Left ventricle myocardium inferior (tissue), 1 donor: ENCODE measurements at places on chromosomes 7 and 10. TPM values are rescaled to one million over a fixed set of nuclear protein-coding genes. Genes with fewer than 3 reads are reported as not detected.

DNA sequence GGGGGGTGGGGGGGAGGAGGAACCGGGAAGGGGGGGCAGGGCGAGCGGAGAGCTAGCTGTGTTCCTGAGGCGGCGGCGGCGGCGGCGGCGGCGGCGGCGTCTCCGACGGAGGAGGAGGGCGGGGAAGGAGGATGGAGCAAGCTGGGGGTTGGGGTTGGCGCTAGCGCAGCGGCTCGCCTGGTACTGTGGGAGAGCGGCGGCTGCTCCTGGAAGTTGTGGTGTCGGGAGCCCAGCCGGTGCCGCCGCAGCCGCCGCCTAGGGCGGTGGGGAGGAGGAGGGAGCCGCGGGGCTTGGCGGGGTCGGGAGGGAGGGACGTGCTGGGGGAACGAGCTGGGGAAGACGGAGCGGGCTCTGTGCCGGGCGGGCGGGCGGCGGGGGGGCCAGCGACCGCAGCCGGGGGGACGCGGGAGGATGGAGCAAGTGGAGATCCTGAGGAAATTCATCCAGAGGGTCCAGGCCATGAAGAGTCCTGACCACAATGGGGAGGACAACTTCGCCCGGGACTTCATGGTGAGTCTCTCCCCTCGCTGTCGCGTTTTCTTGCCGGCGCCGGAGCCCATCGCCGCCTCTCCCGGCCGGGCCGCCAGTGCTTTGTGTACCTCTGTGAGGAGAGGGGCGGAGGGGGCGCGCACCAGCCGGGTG lies at the start of gene PTPN12:
TSS of gene PTPN12 (plus strand) at position 160 of the 642 bp plus-strand sequence. CDS start at position 412, 252 bp downstream.
- H3K27ac ChIP-seq, result peak within 1 kb of the TSS; percentile 100
- no peak for DNase-seq
- H3K27me3 ChIP-seq, result no peaks in the 10 kb centered on the region
- peak within 1 kb of the TSS; percentile 100 for H3K4me3 ChIP-seq
- no peaks in the 10 kb centered on the region for H3K36me3 ChIP-seq

GRCh38 chr10:38127812-38128211 lies 33.7 kb downstream of the ZNF37A start:
- DNase-seq, result no peak
- no peak overlapping the region for H3K4me3 ChIP-seq
- peaks cover 10% of the 10 kb centered on the region for H3K36me3 ChIP-seq
- no peaks in the 10 kb centered on the region for H3K27me3 ChIP-seq

DNA sequence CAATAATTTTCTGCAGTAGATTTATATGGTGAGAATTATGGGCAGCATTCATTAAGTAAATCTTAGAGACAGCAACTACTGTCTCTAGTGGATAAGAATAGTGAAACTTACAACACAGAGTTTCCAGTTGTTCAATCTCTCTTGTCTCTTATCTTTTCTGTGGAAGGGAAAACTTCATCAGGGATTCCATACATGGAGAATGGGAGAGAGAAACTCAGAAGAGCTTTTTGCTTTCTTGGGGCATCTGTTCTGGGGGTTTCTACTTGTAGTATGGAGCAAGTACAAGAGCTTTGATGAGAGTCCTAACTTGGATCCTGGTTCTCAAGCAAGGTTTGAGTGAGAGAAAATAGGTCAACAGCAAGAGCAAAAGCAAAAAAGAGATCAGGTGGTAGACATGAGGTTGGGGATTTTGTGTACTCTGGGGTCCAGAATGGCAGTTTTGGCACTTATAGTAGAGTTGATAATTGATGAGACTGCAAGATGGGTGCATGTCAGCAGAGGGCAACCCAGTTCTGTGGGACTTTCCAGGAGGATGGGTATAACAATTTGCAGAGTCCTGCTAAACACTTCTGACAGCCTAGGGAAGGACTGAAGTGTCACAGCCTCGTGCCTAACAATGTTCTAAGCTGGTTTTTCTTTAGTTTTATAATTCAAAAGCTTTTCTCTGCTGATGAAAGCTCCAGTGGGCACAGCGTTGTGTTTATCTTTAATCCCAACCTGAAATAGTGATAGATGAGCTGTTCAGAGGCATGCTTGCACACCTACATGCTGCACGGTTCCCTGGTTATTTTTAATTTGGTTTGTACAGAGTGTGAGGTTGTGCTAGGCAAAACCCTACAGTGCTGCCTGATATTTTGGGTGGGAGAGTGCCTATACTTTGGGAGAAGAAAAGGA lies 32.0 kb upstream of the STRIP2 start:
- DNase-seq, result no peak
- peaks cover 13% of the 10 kb centered on the region for H3K4me1 ChIP-seq
- no peak overlapping the region for H3K27ac ChIP-seq
- H3K36me3 ChIP-seq, result peaks cover 17% of the 10 kb centered on the region
- no peaks in the 10 kb centered on the region for H3K27me3 ChIP-seq

- no peak overlapping the region for H3K27ac ChIP-seq
- no peak for DNase-seq
- no peaks in the 10 kb centered on the region for H3K27me3 ChIP-seq
- peaks cover 12% of the 10 kb centered on the region for H3K36me3 ChIP-seq
- H3K4me3 ChIP-seq, result no peak overlapping the region
Measured at GRCh38 chr7:140719721-140720120, 23.2 kb downstream of the NDUFB2 start.

DNA sequence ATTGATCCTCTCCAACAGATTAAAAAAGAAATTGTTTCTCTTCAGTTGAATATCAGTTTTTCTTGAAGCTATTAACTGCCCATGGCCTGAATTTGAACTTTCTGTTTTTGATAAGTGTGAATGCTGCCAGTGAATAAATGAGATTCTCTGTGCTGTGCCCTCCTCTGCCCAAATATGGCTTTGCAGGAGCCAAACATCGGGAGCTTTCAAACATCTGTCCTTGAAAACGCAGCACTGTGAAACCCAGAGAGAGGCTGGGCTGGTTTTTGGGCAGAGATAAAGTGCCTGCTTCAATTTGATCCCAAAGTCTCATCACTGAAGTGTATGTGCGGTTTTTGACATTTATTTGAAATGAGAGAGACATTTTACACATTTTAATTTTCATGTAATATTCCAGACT lies 268.3 kb upstream of the SHH start:
- H3K4me1 ChIP-seq, result no peaks in the 10 kb centered on the region
- no peak overlapping the region for H3K27ac ChIP-seq
- H3K36me3 ChIP-seq, result no peaks in the 10 kb centered on the region
- H3K27me3 ChIP-seq, result peaks cover 63% of the 10 kb centered on the region

GRCh38 chr10:49762566-49762877 lies 399 bp upstream of the OGDHL start:
- peaks cover 9% of the 10 kb centered on the region for H3K4me1 ChIP-seq
- H3K36me3 ChIP-seq, result no peaks in the 10 kb centered on the region
- DNase-seq, result no peak
- peak overlapping the region; percentile 75 for H3K4me3 ChIP-seq

DNA sequence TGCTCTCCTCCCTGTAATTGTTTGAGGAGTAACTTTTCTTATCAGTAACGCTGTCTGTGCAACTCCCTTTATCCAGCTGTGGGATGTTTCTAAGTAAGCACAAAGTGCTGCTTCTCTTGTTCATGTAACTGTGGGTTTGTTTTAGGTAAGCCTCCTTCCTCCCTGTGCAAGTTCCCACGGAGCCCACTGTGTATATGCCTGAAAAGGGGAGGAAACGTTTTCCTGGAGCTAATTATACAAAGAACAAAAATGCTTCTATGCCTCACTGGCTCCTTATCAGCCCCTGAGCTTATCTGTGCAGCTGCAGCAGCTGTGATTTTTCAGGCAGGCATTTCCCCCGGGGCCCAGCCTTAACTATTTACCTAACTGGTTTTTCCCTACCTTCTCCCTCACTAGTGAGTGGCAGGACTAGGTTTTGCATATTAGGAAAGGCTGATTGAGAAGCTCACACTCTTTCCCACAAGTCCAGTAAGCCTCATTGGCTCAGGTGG lies 593.4 kb upstream of the GHITM start:
- H3K27ac ChIP-seq, result peak overlapping the region; percentile 68
- H3K36me3 ChIP-seq, result no peaks in the 10 kb centered on the region
- H3K4me3 ChIP-seq, result no peak overlapping the region
- peaks cover 18% of the 10 kb centered on the region for H3K4me1 ChIP-seq
- no peaks in the 10 kb centered on the region for H3K27me3 ChIP-seq
- peak; percentile 57 for DNase-seq

DNA sequence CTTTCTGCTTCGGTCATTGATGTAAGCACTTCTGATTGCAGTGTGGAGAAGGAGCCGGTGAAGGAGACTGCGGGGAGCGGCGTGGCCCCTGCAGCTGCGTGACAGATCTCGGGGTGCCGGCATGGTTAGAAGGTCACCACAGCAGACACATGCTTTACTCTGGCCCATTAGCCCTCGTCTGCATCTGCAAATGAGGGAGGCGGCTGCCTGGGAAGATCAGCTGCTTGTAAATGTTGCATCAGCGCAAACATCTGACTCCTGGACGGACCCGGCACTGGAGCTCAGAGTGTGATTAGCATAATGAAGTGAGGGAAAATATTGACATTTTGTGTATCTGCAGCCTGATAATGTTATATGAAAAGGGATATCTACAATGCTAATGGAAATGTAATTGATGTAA lies 30.5 kb upstream of the MNX1 start:
- no peak for DNase-seq
- peaks cover 97% of the 10 kb centered on the region for H3K27me3 ChIP-seq
- no peak overlapping the region for H3K4me3 ChIP-seq
- H3K4me1 ChIP-seq, result no peaks in the 10 kb centered on the region

- H3K4me3 ChIP-seq, result no peak overlapping the region
- no peaks in the 10 kb centered on the region for H3K36me3 ChIP-seq
- no peaks in the 10 kb centered on the region for H3K27me3 ChIP-seq
- H3K4me1 ChIP-seq, result no peaks in the 10 kb centered on the region
- no peak for DNase-seq
Measured at GRCh38 chr7:119196183-119196582, 971.7 kb downstream of the ANKRD7 start.

GRCh38 chr10:60465801-60466200 lies 76.1 kb upstream of the ANK3 start:
- no peaks in the 10 kb centered on the region for H3K4me1 ChIP-seq
- H3K27me3 ChIP-seq, result no peaks in the 10 kb centered on the region
- no peak overlapping the region for H3K27ac ChIP-seq
- no peaks in the 10 kb centered on the region for H3K36me3 ChIP-seq
- no peak for DNase-seq

DNA sequence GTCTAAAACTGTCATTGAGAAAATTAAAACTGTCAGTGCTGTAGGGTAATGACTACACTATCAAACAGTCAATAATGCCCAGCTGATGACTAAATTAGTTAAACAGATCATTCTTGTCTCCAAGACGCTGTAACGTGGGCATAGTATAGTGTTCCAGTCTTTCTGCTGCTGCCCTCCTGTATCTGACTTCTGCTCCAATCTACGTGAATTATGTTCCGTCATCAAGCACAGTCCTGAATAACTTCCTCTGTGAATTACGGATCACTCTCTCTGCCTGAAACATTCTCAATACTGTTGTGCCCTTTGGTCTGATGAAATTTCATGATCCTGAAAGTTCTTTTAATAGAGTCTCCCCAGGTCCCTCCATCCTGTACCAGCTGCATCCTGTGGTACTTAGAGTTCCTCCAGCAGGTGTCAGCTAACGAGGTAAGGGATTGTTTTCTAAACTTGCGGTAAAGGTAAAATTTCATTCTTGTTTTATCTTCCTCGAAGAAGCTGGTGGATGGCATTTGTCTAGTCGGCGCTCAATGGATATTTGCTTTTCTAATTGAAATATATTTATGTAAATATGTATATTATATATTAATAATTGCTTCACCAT lies 393.5 kb upstream of the ADARB2 start:
- no peak overlapping the region for H3K4me3 ChIP-seq
- H3K36me3 ChIP-seq, result no peaks in the 10 kb centered on the region
- no peak overlapping the region for H3K27ac ChIP-seq
- no peaks in the 10 kb centered on the region for H3K4me1 ChIP-seq

- H3K4me3 ChIP-seq, result peak overlapping the region; percentile 49
- no peak overlapping the region for H3K27ac ChIP-seq
- no peak for DNase-seq
- no peaks in the 10 kb centered on the region for H3K36me3 ChIP-seq
- peaks cover 10% of the 10 kb centered on the region for H3K4me1 ChIP-seq
Measured at GRCh38 chr7:157432957-157433576, 96.3 kb downstream of the DNAJB6 start.

TOMM7 gene
- 563 TPM for total RNA-seq

CHST15 gene
- 4.5 TPM for total RNA-seq

ZNF786 gene
- total RNA-seq, result 2.4 TPM

SLC26A5 gene
- total RNA-seq, result not detected

GIMAP4 gene
- total RNA-seq, result 31.2 TPM

ZPBP gene
- total RNA-seq, result not detected

TSPAN12 gene
- total RNA-seq, result 68.7 TPM

SNCG gene
- total RNA-seq, result 14.7 TPM

FAM185A gene
- 7.0 TPM for total RNA-seq
